ENCODE measurements at places on chromosomes 13 and 19.

- DNase-seq, result no peak
- no peaks in the 10 kb centered on the region for H3K27me3 ChIP-seq
- no peaks in the 10 kb centered on the region for H3K36me3 ChIP-seq
- H3K4me3 ChIP-seq, result peak overlapping the region; percentile 96
- H3K4me1 ChIP-seq, result peaks cover 73% of the 10 kb centered on the region
These were observed 1.7 kb downstream of the ARHGAP35 start for GRCh38 chr19:46862503-46862834.

DNA sequence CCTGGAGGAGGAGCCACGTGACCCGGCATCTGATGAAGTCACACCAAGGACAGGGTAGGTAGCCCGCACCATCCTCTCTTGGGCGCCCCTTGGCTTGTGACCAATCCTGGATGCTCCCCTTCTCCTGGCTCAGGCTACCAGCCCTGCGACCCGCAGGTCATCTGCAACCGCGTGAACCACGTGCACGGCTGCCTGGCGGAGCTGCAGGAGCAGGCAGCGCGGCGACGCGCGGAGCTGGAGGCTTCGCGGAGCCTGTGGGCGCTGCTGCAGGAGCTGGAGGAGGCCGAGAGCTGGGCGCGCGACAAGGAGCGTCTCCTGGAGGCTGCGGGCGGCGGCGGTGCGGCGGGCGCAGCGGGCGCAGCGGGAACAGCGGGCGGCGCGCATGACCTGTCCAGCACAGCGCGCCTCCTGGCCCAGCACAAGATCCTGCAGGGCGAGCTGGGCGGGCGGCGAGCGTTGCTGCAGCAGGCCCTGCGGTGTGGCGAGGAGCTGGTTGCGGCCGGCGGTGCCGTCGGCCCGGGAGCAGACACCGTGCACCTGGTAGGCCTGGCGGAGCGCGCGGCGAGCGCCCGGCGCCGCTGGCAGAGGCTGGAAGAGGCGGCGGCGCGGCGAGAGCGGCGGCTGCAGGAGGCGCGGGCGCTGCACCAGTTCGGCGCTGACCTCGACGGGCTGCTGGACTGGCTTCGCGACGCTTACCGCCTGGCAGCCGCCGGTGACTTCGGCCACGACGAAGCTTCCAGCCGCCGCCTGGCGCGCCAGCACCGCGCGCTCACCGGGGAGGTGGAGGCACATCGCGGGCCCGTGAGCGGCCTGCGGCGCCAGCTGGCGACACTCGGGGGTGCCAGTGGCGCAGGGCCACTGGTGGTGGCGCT lies 45.9 kb downstream of the SPTBN4 start:
- no peaks in the 10 kb centered on the region for H3K36me3 ChIP-seq
- H3K27me3 ChIP-seq, result peaks cover 57% of the 10 kb centered on the region
- H3K27ac ChIP-seq, result no peak overlapping the region
- no peak for DNase-seq
- peaks cover 12% of the 10 kb centered on the region for H3K4me1 ChIP-seq

DNA sequence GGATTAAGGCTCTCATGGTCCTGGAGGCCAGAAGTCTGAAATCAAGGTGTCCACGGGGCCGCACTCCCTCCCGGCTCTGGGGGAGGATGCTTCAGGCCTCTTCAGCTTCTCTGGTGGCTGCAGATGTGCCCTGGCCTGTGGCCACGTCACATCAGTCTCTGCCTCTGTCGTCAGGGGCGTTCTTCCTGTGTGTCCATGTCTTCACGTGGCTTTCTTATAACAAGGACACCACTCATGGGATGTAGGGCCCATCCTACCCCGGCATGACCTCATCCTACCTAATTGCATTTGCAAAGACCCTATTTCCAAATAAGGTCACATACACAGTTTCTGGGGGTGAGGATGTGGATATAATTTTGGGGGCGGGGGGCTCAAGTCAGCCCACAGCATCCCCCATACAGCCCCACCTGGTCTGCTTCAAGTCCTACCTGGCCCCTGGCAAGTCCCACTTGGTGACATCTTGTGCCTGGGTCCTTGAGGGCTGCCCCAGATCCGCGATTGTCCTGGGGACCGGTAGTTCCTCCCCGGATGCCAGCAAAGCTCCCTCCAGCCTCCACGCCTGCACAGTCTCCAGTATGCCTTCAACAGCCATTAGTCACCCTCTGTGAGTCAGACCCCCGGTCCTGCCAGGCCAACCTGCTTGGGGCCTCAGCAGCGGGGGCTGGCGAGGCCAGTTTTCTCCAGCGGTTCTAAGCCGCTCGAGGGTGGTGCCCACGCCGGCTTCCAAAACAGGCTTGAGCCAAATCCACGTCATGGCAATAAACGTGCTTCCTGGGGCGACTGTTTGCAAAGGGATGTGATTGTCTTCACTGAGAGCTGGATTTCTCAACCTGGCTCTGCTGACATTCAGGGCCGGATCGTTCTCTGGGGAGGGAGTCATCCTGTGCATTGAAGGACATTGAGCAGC lies 32.2 kb downstream of the MYO9B start:
- H3K27ac ChIP-seq, result peak overlapping the region; percentile 78
- no peaks in the 10 kb centered on the region for H3K36me3 ChIP-seq
- DNase-seq, result no peak
- no peak overlapping the region for H3K4me3 ChIP-seq
- H3K4me1 ChIP-seq, result peaks cover 49% of the 10 kb centered on the region

DNA sequence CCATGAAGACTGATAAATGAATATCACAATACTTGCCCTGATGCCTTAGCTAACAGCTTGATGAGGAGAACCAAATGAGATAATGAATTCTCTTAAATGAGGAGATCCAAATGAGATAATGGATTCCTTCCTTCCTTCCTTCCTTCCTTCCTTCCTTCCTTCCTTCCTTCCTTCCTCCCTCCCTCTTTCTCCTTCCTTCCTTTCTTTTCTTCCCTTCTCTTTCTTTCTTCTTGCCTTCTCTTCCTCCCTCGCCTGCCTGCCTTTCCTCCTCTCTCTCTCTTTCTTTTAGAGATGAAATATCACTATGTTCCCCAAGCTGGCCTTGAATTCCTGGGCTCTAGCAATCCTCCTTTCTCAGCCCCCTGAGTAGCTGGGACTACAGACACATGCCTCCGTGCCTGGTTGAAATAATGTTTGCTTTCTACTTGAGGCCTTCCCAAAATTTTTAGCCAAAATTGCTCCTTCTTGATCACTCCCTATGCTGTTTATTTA lies 4.0 kb upstream of the SLAIN1 start:
- no peak overlapping the region for H3K27ac ChIP-seq
- DNase-seq, result no peak
- no peaks in the 10 kb centered on the region for H3K4me1 ChIP-seq
- H3K36me3 ChIP-seq, result no peaks in the 10 kb centered on the region
- H3K4me3 ChIP-seq, result no peak overlapping the region

GRCh38 chr13:53411463-53411862 lies 382.9 kb downstream of the OLFM4 start:
- H3K4me3 ChIP-seq, result no peak overlapping the region
- DNase-seq, result no peak
- H3K36me3 ChIP-seq, result no peaks in the 10 kb centered on the region
- no peak overlapping the region for H3K27ac ChIP-seq

GRCh38 chr19:33405254-33405552 lies 31.7 kb downstream of the CEBPG start:
- DNase-seq, result no peak
- no peaks in the 10 kb centered on the region for H3K36me3 ChIP-seq
- H3K4me1 ChIP-seq, result peaks cover 29% of the 10 kb centered on the region
- H3K4me3 ChIP-seq, result no peak overlapping the region
- H3K27ac ChIP-seq, result no peak overlapping the region
- no peaks in the 10 kb centered on the region for H3K27me3 ChIP-seq

- no peaks in the 10 kb centered on the region for H3K36me3 ChIP-seq
- H3K27me3 ChIP-seq, result no peaks in the 10 kb centered on the region
- no peak for DNase-seq
- no peak overlapping the region for H3K4me3 ChIP-seq
- H3K27ac ChIP-seq, result peak overlapping the region; percentile 7
These were observed 23.3 kb upstream of the SPART start for GRCh38 chr13:36369268-36370107.

DNA sequence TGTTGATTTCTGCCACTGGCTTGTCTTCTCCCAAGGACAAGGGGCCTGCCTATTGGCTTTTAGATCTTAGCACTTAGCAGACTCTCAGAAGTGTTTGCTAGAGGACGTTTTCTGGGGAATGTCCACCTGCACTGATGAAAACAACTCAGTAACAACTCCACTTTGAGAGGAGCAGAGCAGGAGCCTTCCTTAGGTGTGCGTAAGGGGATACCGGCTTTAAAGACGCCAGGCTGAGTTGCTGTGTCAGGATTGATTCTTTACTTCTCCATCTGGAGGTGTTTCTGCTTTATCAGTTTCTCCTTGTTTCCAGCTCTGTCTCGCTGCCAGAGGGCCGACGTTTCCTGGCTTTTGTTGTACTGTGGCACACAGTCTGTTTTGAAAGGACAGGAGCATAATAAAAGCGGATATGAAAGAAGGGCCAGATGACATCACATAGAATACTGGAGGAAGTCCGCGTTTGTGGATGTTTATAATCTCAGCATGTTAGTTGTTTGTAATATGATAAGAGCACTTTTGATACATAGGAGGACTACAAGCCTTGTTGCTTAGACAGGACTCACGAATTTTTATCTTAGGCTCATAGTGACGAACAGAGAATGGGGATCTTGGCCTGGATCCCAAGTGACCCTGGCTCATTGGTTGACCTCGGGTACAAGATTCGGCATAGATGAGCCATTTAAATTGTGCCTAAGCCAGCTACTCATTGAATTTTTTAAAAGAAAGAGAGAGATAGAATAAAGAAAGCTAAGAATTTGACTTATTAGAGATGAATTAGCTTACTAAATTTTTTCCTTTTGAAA lies 34.6 kb downstream of the COL4A2 start:
- peaks cover 22% of the 10 kb centered on the region for H3K27me3 ChIP-seq
- no peak for DNase-seq
- H3K36me3 ChIP-seq, result no peaks in the 10 kb centered on the region
- peak overlapping the region; percentile 87 for H3K27ac ChIP-seq
- peaks cover 3% of the 10 kb centered on the region for H3K4me1 ChIP-seq

Measured in esophagus squamous epithelium (tissue), 5 donors.